DMS79 treated with DMSO at 0.1 percent for 48 hours (cell line): ENCODE measurements at places on chromosomes 4 and X.

- DNase-seq, result no peak
Measured at GRCh38 chrX:2863646-2864045, 34.9 kb downstream of the GYG2 start.

DNA sequence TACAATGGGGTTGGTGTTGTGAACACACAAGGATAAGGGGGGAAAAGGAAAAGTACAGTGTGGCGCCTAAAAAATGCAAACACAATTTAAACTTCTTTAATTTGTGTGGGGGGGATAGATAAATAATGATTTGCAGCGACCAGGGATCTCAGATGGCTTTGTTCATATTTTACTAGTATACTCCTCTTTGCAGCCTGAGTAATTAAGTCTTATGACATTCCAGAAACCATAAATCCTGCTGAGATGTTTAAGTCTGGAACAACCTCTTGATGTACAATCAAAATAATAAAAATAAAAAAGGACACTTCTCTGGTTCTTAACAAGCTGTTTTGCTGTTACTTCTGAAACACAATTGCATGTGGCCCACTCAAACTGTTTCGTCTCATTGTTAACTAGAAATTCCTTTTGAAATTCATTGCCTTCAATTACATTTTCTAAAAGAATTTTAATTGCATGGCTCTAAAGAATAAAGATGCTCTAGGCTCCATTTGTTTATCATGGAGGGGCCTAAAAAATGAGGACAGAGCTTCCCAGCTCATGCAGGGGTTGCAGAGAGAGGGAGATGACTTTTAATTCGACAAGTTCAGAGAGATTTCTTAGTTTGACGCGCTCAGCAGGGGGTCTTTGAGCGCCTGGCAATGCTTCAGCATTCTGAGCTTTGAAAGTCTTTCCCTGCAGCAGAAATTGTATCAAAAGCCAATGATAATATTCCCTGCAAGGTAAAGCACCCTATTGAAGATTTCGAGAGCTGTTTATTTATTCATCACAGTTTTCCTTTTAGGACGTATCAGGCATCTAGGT is 892.4 kb upstream of the TENM3 start:
- DNase-seq, result peak; percentile 59

DNA sequence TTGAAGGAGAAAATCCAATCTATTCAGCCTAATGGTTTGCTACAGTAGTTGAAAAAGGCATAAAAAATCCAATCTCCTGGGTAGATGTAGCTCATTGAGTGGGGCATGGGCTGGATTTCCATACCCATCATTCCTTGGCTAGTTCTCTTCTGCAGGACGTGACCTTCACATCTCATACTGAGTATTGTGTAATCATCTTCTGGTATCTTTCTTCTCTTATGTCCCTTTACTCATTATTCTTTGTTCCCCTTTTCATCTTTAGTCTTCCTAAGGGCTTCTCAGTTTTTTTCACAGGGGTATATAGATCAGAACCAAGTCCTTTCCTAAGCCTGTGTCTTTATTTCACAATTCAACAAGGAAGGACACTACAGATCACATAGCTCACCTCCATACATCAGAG is 727.6 kb upstream of the MAGEB2 start:
- no peak for DNase-seq

DNA sequence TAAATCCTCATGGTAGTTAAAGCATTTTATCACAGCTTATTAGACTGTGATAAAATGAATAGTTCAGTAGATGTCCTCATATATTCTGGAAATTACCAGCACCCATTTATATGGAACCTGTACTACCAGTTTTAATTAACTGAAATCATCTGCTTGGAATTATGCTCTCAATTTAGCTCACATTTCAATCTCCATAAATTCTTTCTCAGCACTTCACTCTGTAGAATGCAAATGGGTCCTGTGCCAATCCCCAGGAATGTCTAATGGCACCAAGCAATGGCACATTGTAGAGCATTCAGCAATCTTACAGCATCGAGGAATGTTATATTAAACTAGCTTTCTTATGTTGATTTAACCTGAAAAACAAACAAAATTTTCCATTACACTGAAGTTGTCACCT is 355.1 kb downstream of the PDHA2 start:
- no peak for DNase-seq

DNA sequence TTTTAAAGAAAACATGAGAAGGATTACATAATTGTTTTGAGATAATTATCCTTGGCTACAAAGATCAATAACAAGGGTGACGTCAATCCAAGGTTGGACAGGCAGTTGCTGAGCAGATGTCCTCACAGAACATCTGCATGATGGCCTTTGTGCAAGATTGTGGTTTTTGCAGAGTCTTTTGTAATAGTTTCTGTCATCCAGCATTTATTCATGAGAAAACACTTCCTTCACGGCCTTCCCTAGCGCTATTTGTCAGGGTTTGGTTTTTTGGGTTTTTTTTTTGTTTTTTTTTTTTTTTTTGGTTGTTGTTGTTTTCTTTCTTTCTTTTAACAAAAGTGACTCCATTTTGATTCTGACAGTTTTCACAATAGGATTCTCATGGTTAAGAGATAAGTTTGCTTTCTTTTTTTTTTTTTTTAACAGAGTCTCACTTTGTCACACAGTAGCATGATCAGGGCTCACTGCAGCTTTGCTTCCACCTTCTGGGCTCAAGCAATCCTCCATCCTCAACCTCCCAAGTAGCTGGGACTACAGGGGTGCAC is 31.5 kb upstream of the ELF2 start:
- DNase-seq, result no peak

DNA sequence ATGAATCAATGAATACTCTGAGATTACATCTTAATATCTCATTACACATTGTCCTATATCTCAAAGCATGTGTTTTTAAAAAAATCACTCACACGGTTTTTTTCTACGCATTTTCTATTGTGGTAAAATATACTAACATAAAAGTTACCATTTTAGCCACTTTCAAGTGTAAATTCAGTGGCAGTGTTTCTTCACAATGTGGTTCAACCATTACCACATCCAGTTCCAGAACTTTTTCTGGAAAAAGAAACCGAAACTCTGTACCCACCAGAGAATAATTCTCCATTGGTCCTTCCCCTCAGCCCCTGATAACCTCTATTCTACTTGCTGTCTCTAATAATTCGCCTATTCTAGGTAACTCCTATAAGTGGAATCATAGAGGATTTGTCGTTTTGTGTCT is 35.3 kb upstream of the ACSL1 start:
- DNase-seq, result no peak

GRCh38 chr4:152850377-152850776 is 70.6 kb downstream of the ARFIP1 start:
- no peak for DNase-seq

- no peak for DNase-seq
Measured at GRCh38 chr4:1871471-1872021, 353 bp downstream of the NSD2 start.

- DNase-seq, result no peak
Measured at GRCh38 chr4:87317527-87317926, 5.2 kb downstream of the HSD17B13 start.

- no peak for DNase-seq
Measured at GRCh38 chr4:36292556-36293188, 11.3 kb downstream of the DTHD1 start.

DNA sequence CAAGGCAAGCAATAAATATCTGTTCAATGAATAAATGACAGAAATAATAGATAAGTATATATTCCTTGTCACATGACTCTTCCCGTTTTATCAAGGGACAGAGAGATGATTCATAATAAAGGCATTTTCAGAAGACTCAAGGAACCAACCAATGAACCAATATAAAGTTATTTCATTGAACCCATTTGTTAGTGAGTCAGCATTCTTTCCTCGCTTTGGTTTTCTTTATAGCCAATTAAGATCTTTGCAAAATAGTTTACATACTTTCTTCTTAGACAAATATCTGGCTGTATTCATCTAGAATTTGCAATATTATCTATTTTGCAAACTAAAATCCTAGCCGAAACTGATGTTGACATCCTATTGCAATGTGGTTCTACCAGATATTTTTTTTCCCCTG is 269.4 kb downstream of the IL15 start:
- no peak for DNase-seq

- no peak for DNase-seq
Measured at GRCh38 chr4:118680808-118681207, 4.4 kb upstream of the METTL14 start.

DNA sequence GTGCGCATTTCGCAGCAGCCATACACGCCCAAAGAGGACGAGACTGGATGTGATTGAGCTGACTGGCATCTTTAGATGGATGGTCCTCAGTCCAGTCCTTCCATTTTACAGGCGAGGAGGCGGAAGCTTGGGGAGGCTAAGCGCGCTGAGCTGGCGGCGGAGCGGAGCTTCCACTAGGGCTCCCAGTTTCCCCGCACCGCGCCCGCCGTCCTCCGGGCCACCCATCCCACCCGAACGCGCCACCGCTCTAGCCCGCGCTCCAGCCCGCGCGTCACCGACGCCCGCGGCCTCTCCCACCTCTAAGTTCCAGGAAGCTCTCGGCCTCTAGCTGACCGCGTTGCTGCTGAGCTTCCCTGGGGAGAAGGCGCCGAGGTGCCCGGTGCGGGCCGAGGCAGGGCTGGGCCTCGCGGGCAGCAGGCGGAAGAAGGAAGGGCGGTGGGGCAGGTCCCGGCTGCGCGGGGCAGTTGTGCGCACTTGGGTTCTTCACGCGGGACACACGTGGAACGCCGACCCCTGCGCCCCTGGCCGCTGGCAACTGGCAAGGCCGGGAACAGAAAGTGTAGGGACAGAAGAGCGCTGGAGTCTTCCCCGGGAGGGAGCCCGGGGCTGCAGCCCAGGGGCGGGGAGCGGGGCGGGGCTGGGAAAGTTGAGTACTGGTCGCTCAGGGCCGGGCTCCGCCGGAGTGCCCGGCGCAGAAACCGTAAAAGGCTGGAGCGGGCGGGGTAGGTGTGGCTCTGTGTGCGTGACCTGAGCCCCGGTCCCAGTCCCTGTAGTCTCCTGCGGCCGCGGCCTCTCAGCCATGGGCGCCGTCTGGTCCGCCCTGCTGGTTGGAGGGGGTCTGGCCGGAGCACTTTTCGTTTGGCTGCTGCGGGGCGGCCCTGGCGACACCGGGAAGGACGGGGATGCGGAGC is at the start of gene STBD1:
Gene STBD1 (plus strand): TSS at position 763 of the 911 bp plus-strand sequence. CDS start 37 bp downstream, at position 800.
- peak; percentile 34 for DNase-seq

DNA sequence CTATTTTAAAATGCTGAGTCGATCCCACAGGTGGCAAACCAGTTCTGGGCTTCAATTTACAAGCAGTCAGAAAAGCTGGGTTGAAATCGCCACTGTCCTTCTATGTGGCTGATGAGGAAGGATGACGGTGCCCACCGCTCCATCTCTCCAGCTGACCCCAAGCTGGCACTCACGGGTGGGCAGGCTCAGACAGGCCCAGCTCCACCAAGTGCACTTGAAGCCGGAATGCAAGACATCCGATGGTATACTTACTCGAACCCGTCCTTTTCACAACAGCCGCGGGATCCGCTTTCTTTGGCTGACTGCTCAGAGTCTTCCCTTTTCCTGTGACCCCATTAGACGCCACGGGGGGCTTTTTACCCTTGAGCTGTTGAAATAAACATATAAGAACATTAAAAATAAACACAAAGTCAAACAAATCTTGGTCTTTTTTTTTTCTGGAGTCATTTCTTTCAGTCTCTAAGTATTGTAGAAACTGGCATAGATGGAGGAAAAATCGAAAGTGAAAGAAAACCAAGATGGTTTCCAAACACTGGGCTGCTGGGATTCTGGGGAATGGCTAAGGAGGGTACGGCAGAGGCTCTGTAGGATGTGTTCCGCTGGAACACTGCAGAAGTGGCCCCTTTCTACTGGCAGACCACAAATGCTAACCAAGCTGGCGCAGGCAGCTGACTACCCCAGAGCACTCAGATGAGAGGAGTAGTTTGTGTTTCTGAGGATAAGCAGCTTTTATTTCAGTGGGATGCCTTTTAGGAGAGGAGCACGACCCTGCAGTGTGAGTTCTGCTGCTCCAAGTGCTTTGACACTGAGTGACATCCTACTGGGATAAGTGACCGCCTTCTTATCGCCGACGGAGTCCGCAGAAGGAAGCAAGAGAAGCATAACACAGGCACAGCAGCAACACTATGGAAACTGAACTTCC is 160.9 kb downstream of the AFAP1 start:
- DNase-seq, result peak; percentile 41

- no peak for DNase-seq
Measured at GRCh38 chr4:123110685-123111084, 188.3 kb upstream of the NUDT6 start.

GRCh38 chr4:24477919-24478318 is 106.4 kb downstream of the DHX15 start:
- DNase-seq, result no peak

- no peak for DNase-seq
Measured at GRCh38 chr4:47838445-47838844, 578 bp upstream of the CORIN start.

DNA sequence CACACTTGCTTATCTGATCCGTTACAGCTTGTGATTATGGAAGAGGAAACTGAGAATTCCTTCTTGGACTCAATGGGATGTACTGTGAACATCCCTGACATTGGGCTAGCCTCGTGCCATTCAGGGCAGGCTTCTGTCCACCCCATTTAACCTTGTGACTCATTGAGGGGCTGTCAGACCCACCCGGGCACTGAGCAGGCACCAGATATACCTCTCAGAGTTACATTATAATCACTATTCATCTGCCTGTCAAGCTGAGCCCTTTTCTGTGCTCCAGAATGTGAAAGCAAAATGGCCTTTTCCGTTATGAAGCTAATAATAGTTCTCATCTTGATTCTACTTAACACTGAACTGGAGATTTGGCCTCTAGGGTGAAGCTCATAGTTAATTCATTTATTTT is 170.6 kb upstream of the SCML1 start:
- DNase-seq, result no peak

DNA sequence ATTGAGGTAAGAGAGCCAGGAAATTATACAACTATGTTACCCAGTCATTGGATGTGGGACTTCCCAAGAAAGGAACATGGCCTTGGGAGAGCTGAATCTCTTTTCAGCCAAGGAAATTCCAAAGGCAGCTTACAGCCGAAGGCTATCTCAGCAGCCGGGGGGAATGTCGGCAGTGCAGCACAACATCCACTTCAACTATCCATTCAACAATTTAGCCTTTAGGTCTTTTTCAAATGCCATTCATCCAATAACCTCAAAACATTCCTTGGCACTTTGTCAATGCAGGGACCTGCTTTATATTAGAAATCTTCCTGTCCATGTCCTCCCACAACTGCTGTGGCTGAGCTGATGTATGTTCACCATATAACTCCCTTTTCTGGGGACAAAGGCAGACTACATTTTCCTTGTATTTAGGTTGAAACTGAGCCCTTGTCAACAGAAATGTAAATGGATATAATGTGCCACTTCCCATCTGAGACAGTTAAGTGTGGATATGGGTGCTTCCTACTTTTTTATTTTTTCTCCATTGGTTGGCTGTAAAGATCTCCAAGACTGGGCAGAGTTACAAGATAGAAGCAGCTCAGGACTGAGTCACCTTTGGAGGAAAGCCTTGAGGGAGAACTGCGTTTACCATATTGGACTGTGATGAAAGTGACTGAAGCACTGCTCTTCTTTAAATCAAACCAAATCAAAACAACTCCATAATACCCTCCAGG is 94.8 kb downstream of the GPRIN3 start:
- DNase-seq, result no peak

DNA sequence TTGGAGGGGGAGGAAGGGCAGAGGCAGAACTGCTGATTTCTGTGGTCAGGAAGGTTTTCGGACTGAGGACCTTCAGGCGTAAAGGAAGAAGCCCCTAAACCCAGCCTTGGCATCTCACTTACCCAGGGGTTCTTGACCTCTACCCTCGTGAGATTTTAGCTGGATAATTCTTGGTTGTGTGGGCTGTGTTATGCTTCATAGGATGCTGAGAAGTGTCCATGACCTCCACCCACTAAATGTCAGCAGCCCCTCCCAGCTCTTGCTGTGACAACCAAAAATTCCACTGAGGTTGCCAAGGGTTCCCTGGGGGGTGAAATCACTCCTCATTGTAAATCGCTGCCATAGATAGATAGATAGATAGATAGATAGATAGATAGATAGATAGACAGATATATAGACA is 5.8 kb upstream of the CRLF2 start:
- DNase-seq, result no peak
